ENCODE measurements at places on chromosomes 7 and 10. TPM values are rescaled to one million over a fixed set of nuclear protein-coding genes. Genes with fewer than 3 reads are reported as not detected.

- DNase-seq: no peak
Measured at GRCh38 chr10:99235658-99236626, at the start of gene HPSE2. HPSE2 (minus strand) TSS chr10:99235852.

- DNase-seq: no peak
Measured at GRCh38 chr7:105639667-105640493, 58.6 kb upstream of the EFCAB10 start.

DNA sequence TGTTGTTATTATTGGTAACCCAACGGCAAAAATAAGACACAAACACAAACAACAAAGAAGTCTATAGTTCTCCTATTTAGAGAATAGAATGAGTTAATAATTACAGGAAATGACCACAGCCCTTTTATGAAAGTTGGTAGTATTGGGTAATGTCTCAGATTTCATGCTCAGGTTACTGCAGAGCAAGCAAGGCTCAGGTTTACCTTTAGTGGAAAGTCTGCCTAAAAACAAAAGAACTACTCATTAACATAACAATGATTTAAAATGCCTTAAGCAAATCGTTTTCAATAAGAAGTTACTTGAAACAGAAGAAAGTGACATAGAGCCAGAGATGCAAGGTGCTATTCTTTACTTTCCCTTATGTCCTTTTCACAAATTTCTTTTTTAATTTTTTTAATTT, 441.2 kb downstream of the PLXDC2 start:
- DNase-seq: no peak

DNA sequence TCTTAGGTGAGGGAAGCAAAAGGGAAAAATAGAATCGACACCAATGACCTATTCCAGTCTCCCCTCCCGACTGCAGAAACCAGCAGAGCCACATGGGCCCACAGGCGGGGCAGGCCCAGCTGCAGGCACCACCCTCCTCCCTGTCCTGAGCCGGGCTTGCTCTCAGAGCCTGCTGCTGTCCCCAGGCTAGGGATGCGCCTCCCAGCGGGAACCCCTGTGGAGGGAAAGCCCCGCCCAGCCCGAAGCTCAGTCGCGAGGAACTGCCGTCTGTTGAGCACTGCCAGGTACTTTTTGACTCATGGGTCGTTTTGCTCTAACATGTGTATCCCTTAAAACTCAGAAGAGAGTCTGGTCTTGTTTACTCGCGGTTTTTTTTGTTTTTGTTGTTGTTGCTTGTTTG, 124.5 kb upstream of the RET start:
- peak; percentile 13 for DNase-seq

- DNase-seq: no peak
Measured at GRCh38 chr10:7794251-7795026, 6.5 kb downstream of the ATP5F1C start.

- no peak for DNase-seq
Measured at GRCh38 chr10:100901051-100901450, 11.7 kb upstream of the SLF2 start.

GRCh38 chr10:67775279-67775678, 62.7 kb downstream of the DNAJC12 start:
- DNase-seq: no peak

DNA sequence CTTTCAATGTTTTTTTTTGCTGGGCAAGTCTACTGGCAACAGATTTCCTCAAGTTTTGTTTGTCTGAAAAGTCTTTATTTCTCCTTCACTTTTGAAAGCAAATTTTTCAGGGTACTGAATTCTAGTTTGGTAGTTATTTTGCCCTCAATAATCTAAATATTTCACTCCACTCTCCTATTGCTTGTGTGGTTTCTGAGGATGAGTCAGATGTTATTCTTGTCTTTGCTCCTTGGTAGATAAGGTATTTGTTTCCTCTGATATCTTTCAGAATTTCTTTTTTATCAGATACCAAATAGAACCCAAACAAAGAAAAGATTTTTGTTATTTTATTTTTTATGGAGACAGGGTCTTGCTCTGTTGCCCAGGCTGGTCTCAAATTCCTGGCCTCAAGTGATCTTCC, 99.2 kb upstream of the MALRD1 start:
- DNase-seq: no peak

- DNase-seq: no peak
Measured at GRCh38 chr7:7185371-7185989, 3.1 kb downstream of the C1GALT1 start.

DNA sequence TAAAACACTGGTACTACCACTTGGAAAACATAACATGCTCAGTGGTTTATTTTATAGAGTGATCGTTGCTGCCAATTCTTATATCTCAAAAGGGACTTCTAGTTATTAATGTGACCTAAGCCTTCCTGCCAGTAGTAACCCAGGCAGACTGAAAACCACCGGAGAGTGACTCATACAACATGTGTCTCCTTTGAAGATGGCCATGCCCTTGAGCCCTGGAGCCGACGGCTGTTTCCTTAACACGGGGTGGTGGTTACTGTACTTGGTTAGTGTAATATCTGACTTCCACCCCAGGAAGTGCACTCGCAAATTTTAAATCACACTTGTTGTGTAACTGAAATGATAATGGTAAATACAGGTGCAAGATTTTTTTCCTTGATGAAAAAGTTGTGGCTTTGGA, 30.5 kb downstream of the JAKMIP3 start:
- peak; percentile 60 for DNase-seq

GRCh38 chr7:15560968-15561367, 847 bp downstream of the AGMO start:
- no peak for DNase-seq

DNA sequence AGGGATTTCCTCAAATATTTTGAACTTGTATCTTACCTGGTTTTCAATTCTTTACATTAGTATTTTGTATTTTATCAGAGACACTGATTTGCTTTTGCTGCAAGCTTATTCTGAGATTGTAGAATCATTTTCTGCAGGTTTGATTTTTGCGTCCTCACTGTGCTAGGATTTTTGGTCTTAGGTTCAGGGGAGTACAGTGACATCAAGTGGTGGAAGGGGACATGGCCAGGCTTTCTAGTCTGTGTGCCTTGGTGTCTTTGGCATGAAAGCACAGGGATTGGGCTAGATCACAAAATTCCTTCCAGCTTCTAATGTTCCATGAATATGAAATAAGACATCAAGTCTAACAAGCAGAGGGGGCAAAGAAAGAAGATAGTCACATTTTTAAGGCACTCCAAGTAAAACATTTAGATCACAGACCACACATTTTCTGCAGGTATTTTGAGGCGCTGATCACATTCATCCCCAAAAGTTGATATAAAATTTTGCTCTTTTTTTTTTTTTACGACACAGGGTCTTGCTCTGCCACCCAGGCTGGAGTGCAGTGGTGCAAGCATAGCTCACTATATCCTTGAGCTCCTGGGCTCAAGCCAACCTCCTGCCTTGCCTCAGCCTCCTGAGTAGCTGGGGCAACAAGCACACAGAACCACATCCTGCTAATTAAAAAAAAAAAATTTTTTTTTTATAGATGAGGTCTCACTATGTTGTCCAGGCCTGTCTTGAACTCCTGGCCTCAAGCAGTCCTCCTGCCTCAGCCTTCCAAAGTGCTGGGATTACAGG, 124.4 kb downstream of the PON1 start:
- DNase-seq: peak; percentile 49

DNA sequence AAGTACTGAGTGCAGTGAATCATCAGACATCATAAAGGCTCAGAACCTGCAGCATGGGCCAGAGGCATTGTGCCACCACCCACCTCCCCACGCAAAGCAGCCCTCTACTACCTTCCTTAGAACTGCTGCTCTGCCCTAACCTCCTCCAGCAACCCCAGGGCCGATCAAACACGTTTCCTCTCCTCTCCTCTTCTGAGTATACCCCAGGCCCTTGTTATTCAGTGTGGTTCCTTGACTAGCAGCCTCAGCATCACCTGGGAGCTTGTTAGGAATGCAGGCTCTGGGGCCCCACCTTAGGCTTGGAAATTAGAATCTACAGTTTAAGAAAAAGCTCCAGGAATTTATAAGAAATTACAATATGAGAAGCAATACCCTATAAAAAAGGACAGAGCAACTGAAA, 33.2 kb downstream of the DYDC1 start:
- no peak for DNase-seq

- DNase-seq: no peak
Measured at GRCh38 chr10:113987805-113988204, 55.9 kb upstream of the ADRB1 start.

- DNase-seq: peak; percentile 15
Measured at GRCh38 chr10:118045837-118046394, 825 bp downstream of the RAB11FIP2 start.

- no peak for DNase-seq
Measured at GRCh38 chr10:24965051-24965450, 12.6 kb upstream of the PRTFDC1 start.

DNA sequence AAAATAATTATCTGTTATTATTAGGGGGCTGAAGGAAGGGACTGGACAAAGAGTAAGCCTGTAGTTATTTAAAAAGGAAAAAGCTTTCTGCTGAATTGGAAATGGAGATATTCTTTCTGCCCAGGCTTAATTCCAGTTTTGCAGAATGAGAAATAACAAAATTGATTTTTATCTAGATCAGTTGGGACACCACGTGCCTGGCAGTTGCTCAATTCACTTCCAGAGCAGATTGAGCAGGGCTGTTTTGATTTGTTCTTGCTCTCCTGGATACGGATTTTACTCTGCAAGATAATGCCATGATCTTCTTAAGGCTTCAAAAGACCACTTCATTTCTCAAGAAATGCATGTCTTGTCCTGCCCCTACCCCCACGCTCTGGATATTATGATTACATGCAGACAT, 524.3 kb downstream of the TCERG1L start:
- no peak for DNase-seq

GRCh38 chr10:133324857-133325260, 11.8 kb downstream of the CALY start:
- DNase-seq: no peak

DNA sequence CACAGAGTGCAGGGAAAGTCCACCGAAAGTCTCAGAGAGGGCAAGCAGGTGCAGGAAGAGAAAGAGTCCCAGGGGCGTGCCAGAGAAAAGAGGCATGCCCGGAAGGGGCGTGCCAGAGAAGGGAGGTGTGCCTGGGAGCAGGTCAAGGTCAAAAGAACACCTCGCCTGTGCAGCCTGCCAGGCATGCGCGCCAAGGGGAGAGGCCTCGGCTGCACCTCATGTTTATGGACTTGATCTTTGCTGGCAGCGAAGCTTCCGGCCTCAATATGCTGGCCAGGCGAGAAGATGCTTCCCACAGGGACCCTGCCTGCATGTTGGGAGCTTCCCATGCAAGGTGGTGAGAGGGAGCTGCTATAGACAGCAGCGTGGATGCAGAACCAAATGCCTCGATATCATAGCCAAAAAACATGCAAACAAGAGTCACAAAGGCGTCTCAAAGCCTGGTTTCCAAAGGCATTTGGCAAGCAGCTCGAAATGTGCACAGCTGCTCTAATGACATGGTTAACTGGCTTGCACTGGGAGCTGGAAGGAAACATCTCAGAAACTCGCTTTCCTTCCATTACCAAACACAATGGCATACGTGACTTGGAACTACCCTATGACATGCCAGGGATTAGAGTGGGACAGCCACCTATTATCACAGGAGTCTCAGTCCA, 192.5 kb upstream of the PPP2R2D start:
- DNase-seq: no peak

DNA sequence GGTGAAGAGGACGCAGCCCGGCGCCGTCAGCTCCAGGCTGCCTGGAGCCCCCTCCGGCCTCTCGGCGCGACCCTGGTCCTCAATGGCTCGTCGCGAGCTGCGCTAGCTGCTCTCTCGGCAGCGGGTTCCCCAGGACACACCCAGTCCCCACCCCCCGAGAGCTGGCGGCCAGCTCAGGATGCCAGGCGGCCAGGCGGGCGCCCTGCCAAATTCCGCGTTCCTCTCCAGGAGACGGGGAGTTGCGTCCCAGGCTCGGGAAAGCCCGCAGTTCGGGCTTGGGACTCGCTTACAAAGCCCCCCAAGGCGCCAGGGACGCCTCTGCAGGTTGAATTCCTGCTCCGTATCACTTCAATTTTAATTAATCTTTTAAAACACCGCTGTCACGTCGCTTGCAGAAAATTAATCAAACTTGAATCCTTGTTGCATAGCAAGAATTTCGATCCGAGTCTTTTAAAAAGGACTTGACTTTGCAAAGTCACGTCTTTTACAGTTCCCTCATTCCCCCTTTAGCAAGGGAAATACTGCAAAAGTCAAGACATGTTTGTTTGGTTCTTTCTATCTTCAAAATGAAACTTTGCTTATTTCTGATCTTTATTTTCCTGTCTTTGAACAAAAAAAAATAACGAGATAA, 28.2 kb downstream of the SKIDA1 start:
- peak; percentile 88 for DNase-seq

- DNase-seq: no peak
Measured at GRCh38 chr10:75887992-75888680, 456.7 kb downstream of the LRMDA start.

GRCh38 chr7:96598421-96598820, 111.2 kb downstream of the SEM1 start:
- no peak for DNase-seq

DNA sequence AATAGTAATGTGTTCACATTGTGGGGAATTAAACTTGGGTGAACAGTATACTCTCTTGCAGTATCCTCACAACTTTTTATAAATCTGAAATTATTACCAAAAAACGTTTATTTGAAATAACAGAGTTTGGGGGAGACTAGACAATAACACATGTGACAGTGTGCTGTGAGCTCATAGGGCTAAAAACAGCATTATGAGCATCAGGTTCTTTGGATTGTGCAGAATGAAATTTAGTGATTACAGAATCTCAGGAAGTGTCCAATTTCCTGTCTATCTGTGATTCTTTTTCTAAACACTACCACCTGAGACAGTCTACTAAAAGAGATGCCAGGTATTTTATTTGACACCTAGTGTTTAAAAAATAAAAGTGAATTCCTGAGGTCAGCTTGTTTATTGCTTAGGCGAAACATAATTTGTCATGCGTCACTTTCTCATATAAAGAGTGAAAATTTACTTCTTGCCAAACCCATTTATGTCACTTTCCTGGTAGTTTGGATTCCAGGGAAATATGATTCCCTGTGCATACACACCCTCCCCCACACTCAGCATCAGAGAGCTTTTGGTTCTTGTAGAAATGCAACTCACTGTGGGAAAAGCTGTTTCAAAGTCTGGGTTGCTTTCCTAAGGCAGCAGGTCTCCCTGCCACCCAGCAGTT, 71.2 kb downstream of the AOAH start:
- no peak for DNase-seq

DNA sequence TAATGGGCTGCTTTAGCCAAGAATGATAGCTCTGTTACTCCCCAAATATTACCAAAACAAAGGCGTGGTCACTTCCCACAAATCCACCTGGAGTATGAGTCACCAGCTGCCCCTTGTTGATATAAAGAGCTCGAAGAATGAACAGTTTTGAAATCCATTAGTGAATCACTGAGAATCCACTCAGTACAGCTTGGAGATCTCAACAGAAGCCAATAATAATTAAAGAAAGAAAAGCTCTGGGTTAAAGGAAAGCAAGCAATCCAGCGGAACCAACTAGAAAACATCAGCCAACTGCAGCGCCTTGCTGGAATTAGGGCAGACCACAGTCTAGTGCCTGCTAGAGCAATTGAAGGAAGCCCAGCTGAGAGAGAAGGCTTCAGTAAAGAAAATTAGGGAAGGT, 576.0 kb upstream of the C7orf33 start:
- no peak for DNase-seq

GRCh38 chr7:141785706-141786552, 4.1 kb upstream of the TAS2R5 start:
- peak; percentile 42 for DNase-seq

Gene TMEM176A
- polyA plus RNA-seq: not detected

Gene SFTPA1
- not detected for polyA plus RNA-seq

Gene FEZF1
- polyA plus RNA-seq: not detected

Gene FAM131B
- polyA plus RNA-seq: not detected

Gene TMEM196
- polyA plus RNA-seq: not detected

Gene ADCY1
- 1.2 TPM for polyA plus RNA-seq

Gene PLCE1
- not detected for polyA plus RNA-seq
